ENCODE measurements at places on chromosomes 6 and 20.
A peak's percentile ranks its signal among the peaks of the same experiment; 100 is the strongest.

- DNase-seq, result peak; percentile 4
Measured at GRCh38 chr20:12068121-12068520, 150.4 kb downstream of the BTBD3 start.

DNA sequence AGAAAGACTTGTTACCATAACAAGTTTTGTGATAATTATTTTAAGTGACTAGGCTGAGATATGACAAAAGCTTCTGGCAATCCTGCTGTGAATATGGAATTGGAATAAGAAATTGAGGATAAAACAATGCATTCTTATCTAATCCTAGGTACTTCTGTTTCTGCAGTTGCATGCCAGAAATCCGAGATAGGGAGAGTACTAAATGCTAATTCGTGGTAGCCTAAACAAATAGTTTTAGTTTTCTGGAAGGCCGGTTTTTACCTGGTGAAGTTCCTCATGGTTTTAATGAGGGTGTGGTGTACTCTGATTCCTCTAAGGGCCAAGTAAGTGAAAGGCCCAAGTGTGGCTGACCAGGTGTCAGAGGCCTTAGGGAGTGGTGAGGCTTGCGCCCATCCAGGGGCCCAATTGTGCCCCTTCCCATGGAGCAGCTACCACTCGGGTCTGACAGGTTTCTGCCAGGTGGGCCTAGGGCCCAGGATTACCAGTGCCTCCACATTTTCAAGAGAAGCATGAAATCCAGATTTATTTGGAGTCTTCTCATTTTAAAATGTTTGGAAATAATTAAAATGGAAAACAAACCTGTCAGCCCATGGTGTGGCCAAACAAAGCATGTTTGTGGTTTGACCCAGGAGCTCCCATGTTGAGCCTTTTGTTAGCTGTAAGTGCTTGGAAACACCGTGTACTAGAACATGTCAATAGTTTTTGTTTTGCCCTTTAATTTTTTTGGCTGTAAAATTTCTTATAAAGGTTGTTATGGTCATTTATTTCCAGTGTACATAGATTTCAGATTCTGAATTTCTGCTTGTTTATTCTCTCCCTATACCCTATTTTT, 6.6 kb downstream of the PLCB4 start:
- DNase-seq, result no peak

- DNase-seq, result no peak
Measured at GRCh38 chr6:90238496-90239266, 58.0 kb downstream of the BACH2 start.

GRCh38 chr6:4806337-4806725, 30.1 kb downstream of the CDYL start:
- no peak for DNase-seq

- no peak for DNase-seq
Measured at GRCh38 chr6:71139249-71139648, 149.4 kb upstream of the OGFRL1 start.

GRCh38 chr6:75532521-75532920, 38.9 kb upstream of the FILIP1 start:
- DNase-seq, result peak; percentile 26

- no peak for DNase-seq
Measured at GRCh38 chr6:106417572-106418147, 57.1 kb downstream of the CRYBG1 start.

DNA sequence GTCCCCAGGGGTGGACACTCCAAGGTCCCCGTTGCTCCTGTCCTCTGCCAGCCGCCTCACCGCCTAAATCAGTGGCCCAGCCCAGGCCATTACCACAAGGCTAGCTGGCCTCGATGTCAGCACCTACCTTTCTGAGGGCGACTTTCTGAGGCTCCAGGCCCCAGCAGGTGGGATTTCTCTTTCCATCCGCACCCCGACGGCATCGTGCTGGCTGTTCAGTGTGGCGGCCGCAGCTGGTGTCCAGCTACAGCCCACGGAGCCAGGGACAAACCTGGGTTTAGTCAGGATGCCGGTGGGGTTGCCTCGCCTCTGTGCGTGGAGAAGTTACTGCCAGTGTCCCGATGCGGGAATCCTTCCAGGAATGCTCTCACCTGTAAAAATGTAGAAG, 60.8 kb downstream of the ERMARD start:
- no peak for DNase-seq

DNA sequence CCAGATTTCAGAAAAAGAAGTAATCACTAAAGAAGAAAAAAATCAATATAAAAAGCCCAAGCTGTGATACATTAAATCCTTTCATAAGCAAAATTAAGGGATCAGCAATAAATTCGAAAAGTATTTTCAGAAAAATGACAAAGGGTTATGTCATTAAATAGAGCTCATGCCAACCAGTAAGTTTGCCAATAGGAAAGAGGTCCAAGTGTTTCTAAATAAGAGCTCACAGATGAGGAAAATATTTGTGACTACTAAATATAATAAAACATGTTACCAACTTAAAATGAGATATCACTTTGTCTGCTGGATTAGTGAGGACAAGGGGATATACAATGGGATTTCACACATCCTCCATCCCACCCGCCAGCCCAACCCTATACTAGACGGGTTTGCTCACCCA, 140.3 kb upstream of the EYA4 start:
- no peak for DNase-seq

DNA sequence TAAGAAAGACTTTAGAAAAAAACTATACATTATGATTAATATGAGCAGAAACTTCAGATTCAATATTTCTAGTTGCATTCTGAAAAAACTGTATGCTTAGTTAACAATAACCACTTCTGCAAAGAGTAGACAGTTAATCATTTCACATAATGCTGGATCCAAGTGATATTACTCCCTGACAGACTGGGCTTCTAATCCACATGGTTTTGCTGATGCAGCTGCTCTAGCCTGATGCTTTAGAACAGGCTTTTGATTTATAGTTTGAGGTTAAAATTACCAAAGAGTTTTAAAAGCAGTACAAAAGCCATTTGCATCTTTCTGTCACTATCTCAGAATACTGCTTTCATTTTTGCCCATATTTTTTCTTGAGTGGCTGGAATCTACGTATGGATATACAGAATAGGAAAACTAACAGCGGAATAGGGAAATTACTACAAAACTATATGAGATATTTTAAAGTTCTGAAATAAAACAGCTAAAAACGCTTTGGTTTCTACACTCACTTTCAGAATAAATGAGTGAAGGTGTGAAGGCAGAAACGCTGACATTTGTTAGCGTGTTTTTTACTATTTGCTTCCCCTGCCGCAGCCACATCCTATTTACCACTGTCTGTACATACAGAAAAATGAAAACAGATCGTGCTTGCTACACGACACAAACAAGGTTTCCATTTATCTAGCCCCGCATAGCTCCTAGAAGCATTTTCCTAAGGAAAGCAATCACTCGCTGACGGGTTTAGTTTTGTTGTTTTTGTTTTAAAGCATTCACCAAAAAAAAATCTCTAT, 61.7 kb downstream of the METTL24 start:
- DNase-seq, result no peak

- peak; percentile 82 for DNase-seq
Measured at GRCh38 chr6:159646733-159647132, 46.3 kb downstream of the SOD2 start.
